ENCODE measurements at places on chromosomes 5 and 9. TPM values are rescaled to one million over a fixed set of nuclear protein-coding genes. Genes with fewer than 3 reads are reported as not detected.

Gene PLEKHG4B
- total RNA-seq, result 0.65 TPM

Gene FBXL17
- 16.4 TPM for total RNA-seq

Gene SLIT3
- total RNA-seq, result 54.8 TPM

Gene PDGFRB
- 141 TPM for total RNA-seq

Gene FOXD4L3
- not detected for total RNA-seq

Gene TAF1L
- total RNA-seq, result not detected

Gene FIBCD1
- total RNA-seq, result not detected

DNA sequence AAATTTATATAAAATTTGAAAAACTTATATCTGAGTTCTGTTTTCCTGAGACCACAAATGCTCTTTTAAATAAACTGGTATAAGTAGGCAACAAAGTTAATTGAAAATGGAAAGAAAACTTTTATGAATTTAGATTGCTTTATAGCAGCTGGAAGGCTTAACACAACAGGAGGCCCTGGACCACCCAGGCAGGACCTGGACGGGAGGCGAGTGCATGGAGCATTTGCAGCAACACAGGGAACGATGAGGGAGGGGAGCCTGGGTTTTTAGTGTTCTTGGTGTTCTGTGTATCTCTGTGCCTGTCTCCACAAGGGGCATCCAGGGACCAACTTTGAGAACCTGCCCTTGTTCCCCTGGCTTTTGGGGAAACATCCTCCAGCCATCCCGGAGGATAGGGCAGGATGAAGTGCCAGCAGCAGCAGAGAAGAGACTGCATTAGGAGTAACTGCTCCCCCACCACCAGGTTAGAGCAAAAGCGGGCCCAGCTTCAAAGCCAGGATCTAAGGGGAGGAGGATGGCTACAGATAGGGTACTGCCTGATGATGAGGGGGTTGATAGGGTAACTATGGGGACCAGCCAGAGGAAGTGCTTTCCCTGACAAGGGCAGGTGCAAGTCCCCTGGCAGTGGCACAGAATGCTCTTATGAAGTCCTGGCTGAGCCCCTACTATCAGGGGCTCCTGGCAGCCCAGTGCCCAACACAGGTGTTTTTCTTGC, 6.7 kb upstream of the SPATA31E1 start:
- no peak for DNase-seq

DNA sequence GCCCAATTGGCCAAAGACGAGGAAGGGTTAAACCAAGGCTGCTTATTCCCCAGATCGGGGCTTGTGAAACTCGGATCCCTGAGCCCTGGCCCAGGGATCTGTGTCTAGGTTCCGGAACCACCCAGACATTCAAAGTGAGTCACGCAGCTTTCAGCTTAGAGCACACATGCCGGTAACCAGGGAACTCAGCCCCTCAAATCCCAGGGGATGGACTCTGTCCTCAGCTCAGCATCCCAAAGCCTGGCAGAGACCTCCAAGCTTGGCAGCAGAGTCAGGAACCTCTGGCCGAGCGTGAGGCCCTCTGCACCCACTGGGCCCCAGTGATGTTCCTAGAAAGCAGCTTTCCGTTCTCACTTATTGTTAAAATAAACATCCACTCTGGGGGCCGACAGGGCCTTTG, 5.1 kb downstream of the PNPLA7 start:
- DNase-seq, result no peak

GRCh38 chr5:160289721-160290120, 22.6 kb downstream of the CCNJL start:
- no peak for DNase-seq

- no peak for DNase-seq
Measured at GRCh38 chr5:122849771-122850170, 4.4 kb downstream of the SNX24 start.

DNA sequence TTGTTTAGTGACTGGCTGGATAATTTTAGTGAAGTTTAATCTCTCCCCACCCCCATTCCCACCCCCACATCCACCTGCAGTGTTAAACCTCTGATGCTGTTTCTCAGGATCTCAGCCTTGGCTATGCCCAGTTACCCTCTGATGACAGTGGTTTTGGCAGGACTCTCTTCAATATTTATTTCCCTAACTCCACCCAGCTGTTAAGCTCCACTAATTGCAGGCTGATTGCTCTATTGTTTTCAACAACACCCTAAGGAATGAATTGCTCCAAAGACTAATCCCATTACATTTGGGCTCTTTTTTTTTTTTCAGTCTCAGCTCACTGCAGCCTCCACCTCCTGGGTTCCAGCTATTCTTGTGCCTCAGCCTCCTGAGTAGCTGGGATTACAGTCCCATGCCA, 46.3 kb downstream of the PHAX start:
- no peak for DNase-seq

DNA sequence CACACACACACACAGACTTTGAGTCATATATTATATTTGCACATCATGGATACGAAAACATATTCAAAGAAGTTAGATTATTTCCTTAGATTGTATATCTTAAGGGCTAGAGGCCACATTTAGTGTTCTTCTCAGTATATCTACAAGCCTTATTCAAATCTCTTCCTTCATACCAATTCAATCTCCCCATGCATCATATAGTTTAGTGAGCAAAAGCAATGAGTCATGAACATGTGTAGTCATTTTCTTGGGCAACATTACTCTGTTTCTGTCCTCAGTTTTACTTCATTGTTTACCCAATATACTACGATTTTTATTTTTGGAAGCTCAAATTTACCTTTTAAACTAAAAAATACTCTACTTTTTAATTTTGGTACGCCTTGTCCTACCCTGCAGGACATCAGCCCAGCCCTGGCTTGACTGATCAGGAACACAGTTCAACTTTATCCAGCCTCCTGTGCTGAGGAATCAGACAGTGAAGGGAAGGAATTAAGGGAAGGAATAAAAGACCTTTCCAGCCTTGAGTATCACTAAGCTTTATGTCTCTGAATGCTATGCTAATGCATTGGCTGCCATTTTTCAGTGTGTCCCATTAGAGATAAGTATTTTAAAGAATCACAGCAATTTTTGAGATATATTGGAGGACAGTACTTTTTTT, 101.7 kb upstream of the FST start:
- DNase-seq, result no peak

GRCh38 chr5:80860924-80861613, 99.1 kb upstream of the RASGRF2 start:
- DNase-seq, result no peak

GRCh38 chr5:79699763-79700400, 10.2 kb downstream of the CMYA5 start:
- no peak for DNase-seq

DNA sequence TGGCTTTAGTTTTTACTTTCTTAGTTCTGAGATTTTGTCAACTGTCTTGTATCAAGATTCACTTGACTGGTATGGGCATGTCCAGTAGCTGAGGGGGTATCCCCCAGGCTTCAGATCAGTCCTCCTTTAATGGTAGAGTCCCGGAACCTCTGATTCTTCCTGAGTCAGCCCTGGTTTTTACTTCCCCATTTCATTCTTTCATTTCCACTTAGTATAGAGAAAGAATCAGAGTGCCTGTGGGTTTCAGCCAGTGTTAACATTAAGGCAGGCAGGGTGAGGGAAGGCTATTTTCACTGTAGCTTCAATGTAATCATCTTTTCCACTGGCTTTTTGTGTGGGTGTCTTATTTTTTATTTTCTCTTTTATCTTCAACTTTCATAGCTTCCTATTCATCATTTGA, 8.3 kb upstream of the COMMD10 start:
- no peak for DNase-seq

GRCh38 chr9:23665051-23665450, 161.0 kb downstream of the ELAVL2 start:
- DNase-seq, result no peak

DNA sequence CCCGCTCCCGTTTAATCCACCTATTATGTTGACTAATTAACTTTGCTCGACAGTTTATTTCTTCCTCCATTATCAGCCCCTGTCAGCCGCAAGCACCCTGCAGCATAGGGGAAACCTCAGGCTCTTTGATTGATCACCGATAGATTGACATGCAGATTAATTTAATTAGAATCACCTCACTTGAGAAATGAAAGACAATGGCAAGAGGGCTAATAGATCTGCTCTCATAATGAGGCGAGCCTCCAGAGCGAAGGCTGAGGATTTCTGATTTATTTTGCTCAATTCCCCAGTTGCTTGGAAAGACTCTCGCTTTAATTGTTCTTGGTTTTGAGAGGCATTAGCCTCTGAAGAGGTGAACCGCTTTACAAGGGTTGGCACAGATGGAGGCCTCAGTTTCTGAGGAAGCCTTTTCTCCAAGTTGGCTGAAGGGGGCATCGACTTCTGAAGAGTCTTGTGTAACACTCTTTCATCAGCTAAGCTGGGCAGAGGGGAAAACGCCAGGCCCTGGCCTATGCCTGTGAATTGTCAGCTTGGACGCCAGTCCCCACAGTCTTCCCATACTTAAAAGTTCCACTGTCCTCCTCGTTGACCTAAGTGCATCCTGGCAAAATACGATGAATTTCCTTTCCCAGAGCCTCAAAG, 275.4 kb downstream of the EBF1 start:
- DNase-seq, result no peak

Data from omental fat pad (tissue), 4 donors.